ENCODE measurements at places on chromosomes 16 and 17.
A peak's percentile ranks its signal among the peaks of the same experiment; 100 is the strongest.

DNA sequence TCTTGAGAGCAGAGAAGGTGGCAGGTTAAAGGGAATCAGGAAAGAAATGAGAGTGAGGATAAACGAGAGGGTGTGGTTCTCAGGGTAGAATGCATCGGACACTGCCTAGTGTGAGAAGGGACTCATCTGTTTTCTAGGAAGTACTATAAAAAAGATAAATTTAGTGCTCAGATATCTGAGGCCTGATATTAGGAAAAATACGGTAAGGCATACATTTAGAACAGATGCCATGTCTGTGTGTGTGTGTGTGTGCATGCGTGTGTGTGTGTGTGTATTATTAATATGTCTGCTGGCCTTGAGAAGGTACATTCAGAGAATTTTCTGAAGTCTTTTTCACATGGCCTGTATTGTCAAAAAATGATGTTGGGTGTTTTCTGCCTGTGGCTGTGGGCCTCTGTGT is 414.8 kb downstream of the MAF start:
- DNase-seq = no peak
- H3K36me3 ChIP-seq = no peaks in the 10 kb centered on the region
- H3K27me3 ChIP-seq = no peaks in the 10 kb centered on the region
- H3K27ac ChIP-seq = no peak overlapping the region
- no peaks in the 10 kb centered on the region for H3K4me1 ChIP-seq

GRCh38 chr16:69563605-69564580 is 1.9 kb upstream of the NFAT5 start:
- H3K27ac ChIP-seq = peak overlapping the region; percentile 98
- H3K27me3 ChIP-seq = no peaks in the 10 kb centered on the region
- H3K4me3 ChIP-seq = peak overlapping the region; percentile 93
- DNase-seq = no peak

DNA sequence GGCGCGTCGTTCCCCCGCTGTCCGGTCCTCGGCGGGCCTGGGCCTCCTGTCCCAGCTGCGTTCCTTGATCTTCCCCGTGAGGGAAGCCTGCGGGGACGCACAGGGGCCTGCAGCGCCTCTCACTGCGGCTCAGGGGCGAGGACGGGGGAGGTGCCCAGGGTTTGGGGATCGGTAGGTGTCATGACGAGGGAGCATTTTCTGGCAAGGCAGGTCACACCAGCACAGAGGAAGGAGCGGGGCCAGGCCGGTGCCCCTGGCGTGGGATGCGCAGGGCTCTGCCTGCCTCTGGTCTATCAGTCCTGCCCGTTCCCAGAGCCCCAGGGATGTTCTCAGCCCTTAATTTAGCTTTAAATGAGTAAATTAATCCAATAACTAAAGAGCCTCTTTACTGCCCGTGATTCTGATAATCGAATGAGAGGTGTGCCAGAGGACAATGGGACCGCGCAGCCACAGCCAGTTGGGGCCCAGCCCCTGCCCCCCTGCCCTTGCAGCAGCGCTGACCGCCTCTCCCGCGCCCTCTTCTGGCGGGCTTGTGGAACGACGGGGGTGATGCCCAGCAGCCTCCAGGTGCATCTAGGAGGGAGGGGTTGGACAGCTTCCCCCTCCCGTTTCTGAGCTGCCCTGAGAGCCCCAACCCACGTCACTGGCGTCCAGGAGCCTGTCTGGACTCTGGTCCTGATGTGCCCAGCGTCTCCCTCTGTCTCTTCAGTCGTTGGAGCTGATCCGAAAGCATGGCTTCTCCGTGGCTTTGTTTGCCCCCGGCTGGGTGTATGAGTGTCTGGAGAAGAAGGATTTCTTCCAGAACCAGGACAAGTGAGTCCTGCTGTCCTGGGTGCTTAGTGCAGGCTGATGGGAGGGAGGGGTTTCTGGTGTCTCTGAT is 7.9 kb downstream of the ENGASE start:
- peak; percentile 35 for DNase-seq
- H3K4me3 ChIP-seq = no peak overlapping the region
- H3K4me1 ChIP-seq = peaks cover 21% of the 10 kb centered on the region
- H3K27ac ChIP-seq = no peak overlapping the region
- H3K27me3 ChIP-seq = no peaks in the 10 kb centered on the region

- no peak within 1 kb of the TSS for H3K27ac ChIP-seq
- no peaks in the 10 kb centered on the region for H3K4me1 ChIP-seq
- H3K27me3 ChIP-seq = no peaks in the 10 kb centered on the region
- H3K4me3 ChIP-seq = peak within 1 kb of the TSS; percentile 32
Measured at GRCh38 chr17:62807812-62808575, at the start of gene MARCHF10. TSS of gene MARCHF10 (minus strand) at chr17:62808314. CDS start at chr17:62801735, 6,579 bp downstream.

GRCh38 chr17:81069135-81069645 is 34.2 kb downstream of the BAIAP2 start:
- H3K4me3 ChIP-seq = no peak overlapping the region
- no peak for DNase-seq
- no peaks in the 10 kb centered on the region for H3K36me3 ChIP-seq
- H3K4me1 ChIP-seq = peaks cover 5% of the 10 kb centered on the region
- H3K27me3 ChIP-seq = no peaks in the 10 kb centered on the region

DNA sequence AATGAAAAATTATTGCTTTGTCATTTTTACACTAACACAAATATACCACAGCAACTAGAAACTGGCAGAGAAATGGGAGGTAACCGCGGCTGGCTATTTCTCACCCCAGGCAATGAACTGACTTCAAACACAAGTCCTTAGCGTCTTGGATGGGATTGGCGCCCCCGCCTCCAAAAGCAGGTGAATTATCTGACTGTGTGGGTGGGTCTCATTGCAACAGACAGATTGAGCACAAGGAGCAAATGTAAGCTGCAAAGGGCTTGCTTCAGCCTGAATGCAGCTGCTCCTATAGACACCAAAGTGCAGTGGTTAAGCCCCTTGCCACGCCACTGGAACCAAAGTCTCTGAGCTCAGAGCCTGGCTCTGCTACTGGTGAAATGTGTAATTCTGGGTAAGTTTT is 225.0 kb downstream of the XYLT1 start:
- H3K27ac ChIP-seq = no peak overlapping the region
- no peak for DNase-seq

GRCh38 chr17:48067245-48067644 is 19.1 kb downstream of the NFE2L1 start:
- H3K36me3 ChIP-seq = peaks cover 5% of the 10 kb centered on the region
- no peak overlapping the region for H3K4me3 ChIP-seq
- H3K27me3 ChIP-seq = no peaks in the 10 kb centered on the region
- DNase-seq = no peak
- H3K27ac ChIP-seq = peak overlapping the region; percentile 92

DNA sequence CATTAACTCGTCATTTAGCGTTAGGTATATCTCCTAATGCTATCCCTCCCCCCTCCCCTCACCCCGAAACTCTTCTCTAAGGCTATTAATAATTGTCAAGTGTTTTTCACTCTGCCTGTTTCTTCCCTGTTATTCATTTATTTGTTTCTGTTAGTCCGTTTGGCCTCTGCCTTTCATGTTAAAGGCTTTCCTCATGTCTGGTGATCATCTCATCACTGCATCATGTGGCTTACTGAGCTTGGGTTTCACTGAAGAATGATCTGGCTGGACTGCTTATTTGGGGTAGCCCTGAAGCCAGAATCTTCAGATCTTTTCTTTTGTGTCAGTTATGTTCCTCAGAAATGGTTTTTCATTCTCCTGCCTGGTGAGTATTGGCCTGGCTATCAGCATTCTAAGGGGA is 9.5 kb downstream of the UTP4 start:
- no peaks in the 10 kb centered on the region for H3K27me3 ChIP-seq
- H3K36me3 ChIP-seq = peaks cover 93% of the 10 kb centered on the region
- DNase-seq = no peak

- H3K4me1 ChIP-seq = no peaks in the 10 kb centered on the region
- no peaks in the 10 kb centered on the region for H3K27me3 ChIP-seq
Measured at GRCh38 chr16:25155553-25156460, 44.3 kb downstream of the LCMT1 start.

DNA sequence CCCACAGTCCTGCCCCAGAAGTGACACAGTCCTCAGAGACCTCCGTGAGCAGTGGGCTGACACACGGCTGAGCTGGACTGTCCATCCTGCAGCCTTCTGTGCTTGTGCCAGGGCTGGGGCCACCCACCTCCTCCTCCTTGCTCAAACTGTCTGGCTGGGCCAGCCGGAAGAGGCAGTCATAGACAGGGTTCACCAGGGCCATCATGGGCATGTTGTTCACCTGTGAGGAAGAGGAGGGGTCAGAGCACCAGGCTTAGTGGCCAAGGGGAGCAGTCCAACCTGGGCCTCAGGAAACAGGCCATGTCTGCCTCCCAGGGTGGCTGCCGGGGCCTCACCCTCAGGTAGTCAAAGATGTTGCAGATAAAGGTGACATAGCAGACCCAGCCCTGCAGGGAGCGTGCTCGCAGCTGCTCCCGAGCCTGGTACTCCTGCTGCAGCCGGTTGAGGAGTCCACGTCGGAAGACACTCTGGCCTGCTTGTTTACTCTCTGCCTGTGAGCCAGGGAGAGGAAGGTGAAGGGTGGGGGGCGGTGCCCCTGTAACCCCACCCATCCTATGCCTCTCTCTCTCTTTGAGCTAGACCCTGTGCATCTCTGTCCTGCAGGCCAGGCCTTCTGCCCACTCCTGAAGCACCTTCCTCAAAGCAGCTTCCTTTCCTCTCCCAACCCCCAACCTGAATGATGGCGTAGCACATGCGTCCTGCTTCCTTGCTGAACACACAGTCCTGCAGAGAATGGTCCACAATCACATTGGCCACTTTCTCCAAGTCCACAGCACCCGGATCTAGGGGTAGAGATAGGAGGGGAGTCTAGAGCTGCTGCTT is 3.4 kb downstream of the MIF4GD start:
- DNase-seq = peak; percentile 39
- no peak overlapping the region for H3K27ac ChIP-seq

- no peaks in the 10 kb centered on the region for H3K36me3 ChIP-seq
- H3K27ac ChIP-seq = no peak overlapping the region
- DNase-seq = no peak
- no peaks in the 10 kb centered on the region for H3K4me1 ChIP-seq
- no peak overlapping the region for H3K4me3 ChIP-seq
- H3K27me3 ChIP-seq = no peaks in the 10 kb centered on the region
Measured at GRCh38 chr16:65305266-65305959, 183.6 kb upstream of the CDH11 start.

- H3K36me3 ChIP-seq = no peaks in the 10 kb centered on the region
- H3K27ac ChIP-seq = no peak overlapping the region
- DNase-seq = no peak
- peaks cover 3% of the 10 kb centered on the region for H3K27me3 ChIP-seq
Measured at GRCh38 chr17:28271431-28271830, 47.6 kb upstream of the TMEM97 start.

DNA sequence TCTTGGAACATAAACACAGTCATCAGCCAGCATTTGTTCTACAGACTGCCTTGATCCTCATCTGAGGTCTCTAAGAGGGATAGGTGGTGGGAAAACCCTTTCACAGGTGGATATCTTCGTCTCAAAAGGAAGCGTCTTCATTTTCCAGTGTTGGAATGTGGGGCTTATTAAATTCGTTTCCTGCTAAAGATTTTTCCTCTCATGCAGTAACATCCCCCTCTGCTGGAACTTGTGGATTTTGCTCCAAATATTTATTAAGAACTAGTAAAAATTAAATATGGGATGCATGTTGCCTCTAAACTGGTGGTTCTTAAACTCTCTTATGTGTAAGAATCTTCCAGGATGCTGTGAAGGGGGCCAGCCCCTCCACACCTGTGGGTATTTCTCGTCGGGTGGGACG is 20.1 kb upstream of the MLYCD start:
- H3K36me3 ChIP-seq = no peaks in the 10 kb centered on the region
- no peak overlapping the region for H3K27ac ChIP-seq
- no peak overlapping the region for H3K4me3 ChIP-seq
- no peak for DNase-seq
- H3K4me1 ChIP-seq = no peaks in the 10 kb centered on the region

DNA sequence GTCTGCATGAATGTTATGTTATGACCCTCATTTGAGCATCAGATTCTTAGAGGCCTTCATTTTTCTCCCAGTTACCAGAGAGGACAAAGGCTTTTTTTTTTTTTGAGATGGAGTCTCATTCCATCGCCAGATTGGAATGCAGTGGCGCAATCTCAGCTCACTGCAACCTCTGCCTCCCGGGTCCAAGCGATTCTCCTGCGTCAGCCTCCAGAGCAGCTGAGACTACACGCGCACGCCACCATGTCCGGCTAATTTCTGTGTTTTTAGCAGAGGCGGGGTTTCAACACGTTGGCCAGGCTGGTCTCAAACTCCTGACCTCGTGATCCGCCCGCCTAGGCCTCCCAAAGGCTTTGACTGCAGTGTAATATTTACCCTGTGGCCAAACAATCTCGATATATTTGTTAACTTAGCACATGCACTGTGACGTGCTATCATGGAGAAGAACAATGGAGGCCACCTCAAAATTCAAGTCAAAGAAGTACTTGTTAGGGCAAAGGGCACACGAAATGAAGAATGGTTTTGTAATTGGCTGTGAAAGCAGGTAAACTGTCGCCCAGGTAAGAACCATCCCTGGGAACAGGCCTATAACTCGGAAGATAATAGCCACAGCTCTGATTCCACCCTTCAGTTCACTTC is 303.4 kb downstream of the SLC39A11 start:
- peaks cover 2% of the 10 kb centered on the region for H3K36me3 ChIP-seq
- no peak for DNase-seq
- H3K27me3 ChIP-seq = no peaks in the 10 kb centered on the region
- H3K4me1 ChIP-seq = no peaks in the 10 kb centered on the region

DNA sequence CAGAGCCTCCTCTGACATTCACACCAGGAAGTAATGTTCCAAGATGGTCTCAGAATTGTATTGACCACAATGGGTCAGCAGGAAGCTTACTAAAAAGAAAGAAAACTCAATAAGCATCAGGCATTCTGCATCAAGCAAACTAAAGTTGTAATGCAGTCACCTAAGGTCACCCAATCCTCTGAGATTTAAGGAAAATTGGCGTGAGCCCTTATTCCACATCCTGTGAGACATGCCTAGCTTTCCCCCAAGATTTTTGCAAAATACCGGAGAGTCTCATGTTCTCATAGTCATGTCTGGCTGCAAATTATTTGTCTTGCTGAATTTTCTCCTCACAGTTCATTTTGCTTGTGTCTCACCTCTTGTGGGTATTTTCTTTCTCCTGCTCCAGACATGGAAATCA is 417.1 kb upstream of the SOX9 start:
- H3K27ac ChIP-seq = no peak overlapping the region
- H3K36me3 ChIP-seq = no peaks in the 10 kb centered on the region
- no peak overlapping the region for H3K4me3 ChIP-seq
- no peaks in the 10 kb centered on the region for H3K4me1 ChIP-seq
- H3K27me3 ChIP-seq = no peaks in the 10 kb centered on the region
- DNase-seq = no peak

- no peak for DNase-seq
- no peaks in the 10 kb centered on the region for H3K27me3 ChIP-seq
- no peak overlapping the region for H3K27ac ChIP-seq
- no peak overlapping the region for H3K4me3 ChIP-seq
- peaks cover 31% of the 10 kb centered on the region for H3K4me1 ChIP-seq
Measured at GRCh38 chr16:4496305-4496704, 20.1 kb downstream of the HMOX2 start.

DNA sequence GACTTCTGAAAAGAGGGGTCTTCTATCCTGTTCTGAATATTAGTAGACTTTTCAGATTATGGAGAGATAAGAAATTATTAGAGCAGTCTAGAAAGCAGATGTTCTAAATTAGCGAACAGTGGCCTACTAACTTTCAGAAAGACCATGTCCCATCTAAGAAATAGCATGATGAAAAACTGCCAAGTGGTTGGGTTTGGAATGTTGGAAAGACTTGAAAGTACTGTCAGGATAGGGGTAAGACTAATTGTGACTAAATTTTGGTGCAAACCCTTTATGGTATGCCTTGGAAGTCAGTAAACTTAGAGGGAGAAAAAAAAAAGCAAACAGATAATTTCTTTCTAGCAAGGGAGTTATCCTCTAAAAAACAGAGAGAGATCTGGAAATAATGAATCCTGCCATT is 41.1 kb downstream of the TANGO6 start:
- H3K36me3 ChIP-seq = peaks cover 55% of the 10 kb centered on the region
- H3K27me3 ChIP-seq = no peaks in the 10 kb centered on the region
- H3K4me1 ChIP-seq = no peaks in the 10 kb centered on the region
- no peak for DNase-seq
- H3K27ac ChIP-seq = no peak overlapping the region

Data from psoas muscle (tissue), 8 donors.